ENCODE measurements at places on chromosomes 11 and 22. TPM values are rescaled to one million over a fixed set of nuclear protein-coding genes. Genes with fewer than 3 reads are reported as not detected.

PITPNM1 gene
- 26.9 TPM for total RNA-seq

SPON1 gene
- 28.2 TPM for total RNA-seq

CD44 gene
- 166 TPM for total RNA-seq

NCAM1 gene
- total RNA-seq, result 3.8 TPM

APOBEC3H gene
- total RNA-seq, result not detected

Measured in prostate gland (tissue), 2 donors.